ENCODE measurements at places on chromosomes 12 and 14.

- no peak for DNase-seq
Observed at GRCh38 chr12:104056419-104056972, 6.5 kb upstream of the GLT8D2 start.

GRCh38 chr12:87779016-87779415 is 250.2 kb downstream of the C12orf50 start:
- no peak for DNase-seq

DNA sequence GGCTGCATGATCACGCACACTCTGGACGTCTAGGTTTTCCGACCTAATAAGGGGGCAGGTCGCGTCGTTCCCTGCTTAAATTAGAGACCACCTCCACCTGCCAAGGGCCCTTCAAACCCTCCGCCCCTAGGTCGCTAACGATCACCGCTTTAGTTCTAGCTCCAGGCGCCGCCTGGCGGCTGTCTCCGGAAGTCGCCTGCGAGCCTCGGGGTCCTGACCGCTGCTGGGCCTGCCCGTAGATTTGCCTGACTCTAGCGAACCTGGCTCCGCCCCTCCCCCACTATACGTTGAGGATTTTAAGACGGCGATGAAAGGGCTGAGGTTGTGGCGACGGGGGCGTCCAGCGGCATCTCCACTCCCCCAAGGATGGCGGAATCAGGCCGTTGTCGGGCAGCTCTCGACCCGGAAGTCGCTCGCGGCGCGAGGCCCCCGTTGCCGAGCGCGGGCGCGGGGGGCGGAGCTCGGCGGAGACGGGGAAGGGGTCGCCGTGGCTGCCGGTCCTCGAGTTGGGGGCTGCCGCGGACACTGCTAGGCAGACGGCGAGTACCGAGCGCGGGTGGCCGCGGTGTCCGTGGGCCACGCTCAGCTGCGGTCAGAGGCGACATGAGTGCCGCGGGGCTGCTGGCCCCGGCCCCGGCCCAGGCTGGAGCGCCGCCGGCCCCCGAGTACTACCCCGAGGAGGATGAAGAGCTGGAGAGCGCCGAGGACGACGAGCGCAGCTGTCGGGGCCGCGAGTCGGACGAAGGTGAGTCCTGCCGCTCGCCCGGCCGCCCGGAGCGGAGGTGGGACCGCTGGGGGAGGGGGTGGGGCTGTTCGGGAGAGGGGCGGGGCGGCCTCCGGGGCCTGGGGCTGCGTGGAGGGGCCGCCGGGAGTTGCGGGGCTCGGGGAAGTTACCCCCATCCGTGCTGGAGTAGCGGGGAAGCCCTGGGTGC is at the start of gene SUDS3:
Gene SUDS3 (plus strand): TSS at position 467 of the 932 bp plus-strand sequence. CDS start 137 bp downstream, at position 604.
- no peak for DNase-seq

- no peak for DNase-seq
Observed at GRCh38 chr14:23060536-23061260, 3.4 kb upstream of the CDH24 start.

DNA sequence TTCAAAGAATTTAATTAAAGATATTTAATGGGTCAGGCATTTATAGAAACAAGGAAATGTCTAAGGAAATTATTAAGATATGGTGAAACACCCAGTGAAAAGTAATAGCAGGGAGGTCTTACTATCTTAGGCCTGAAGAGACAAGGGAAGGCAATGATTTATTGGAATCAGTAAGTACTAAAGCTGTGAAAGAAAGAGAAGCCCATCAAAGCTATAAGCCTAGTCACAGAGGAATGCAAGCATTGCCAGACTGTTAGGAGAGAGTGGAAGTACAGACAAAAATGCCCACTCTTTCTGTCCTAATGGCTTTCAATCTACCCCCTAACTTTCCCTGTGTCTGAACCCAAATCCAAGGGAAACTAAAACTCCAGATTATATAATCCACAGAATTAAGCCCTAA is 69.2 kb upstream of the PIK3C2G start:
- no peak for DNase-seq

- DNase-seq: peak; percentile 94
Observed at GRCh38 chr14:102304611-102305506, at the start of gene MOK. MOK (minus strand) TSS chr14:102305164; CDS start chr14:102304968, 196 bp downstream.

DNA sequence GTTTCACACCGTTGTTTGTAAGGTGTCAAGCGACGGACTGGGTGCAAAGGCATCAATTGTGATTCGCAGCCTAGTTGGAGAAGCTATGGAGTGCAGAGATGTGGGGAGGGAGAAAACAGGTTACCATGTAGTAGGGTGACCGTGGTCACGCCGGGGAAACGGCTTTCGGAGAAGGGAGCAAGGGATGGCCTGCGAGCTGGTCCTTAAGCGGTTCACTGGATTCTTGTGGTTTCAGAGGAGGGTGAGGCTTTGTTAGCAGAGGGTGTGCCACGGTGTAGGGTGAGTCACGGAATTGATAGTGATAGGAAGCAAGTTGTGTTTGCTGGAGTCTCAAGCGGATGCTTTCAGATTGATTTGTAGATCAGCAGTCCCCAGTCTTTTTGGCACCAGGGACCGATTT is 2.3 kb downstream of the PIWIL1 start:
- DNase-seq: no peak

GRCh38 chr14:101912841-101913240 is 51.5 kb upstream of the DYNC1H1 start:
- DNase-seq: no peak

DNA sequence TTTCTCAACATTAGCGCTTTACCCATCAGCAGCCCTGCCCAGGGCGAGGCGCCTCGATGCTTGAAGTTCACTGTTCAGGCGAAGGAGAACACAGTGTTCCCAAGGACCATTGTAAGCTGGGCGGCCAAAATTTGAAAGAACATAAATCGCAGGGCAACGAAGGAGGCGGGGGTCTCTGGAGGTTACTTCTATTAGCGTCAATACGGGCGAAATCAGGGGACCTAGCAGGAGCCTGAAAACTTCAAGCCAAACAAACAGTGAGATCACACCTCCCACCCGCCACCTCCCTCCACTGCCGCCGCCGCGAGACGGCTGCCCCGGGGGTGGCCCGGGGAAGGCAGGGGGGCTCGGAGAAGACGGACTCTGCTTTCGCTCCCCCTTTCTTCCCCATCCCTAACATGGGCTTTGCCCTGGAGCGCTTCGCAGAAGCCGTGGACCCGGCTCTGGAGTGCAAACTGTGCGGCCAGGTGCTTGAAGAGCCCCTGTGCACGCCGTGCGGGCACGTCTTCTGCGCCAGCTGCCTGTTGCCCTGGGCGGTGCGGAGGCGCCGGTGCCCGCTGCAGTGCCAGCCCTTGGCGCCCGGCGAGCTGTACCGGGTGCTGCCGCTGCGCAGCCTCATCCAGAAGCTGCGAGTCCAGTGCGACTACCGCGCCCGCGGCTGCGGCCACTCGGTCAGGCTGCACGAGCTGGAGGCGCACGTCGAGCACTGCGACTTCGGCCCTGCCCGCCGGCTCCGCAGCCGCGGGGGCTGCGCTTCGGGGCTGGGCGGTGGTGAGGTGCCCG is at the start of gene PDZRN4:
Gene PDZRN4 (plus strand): TSS at position 263 of the 783 bp plus-strand sequence.
- DNase-seq: no peak

DNA sequence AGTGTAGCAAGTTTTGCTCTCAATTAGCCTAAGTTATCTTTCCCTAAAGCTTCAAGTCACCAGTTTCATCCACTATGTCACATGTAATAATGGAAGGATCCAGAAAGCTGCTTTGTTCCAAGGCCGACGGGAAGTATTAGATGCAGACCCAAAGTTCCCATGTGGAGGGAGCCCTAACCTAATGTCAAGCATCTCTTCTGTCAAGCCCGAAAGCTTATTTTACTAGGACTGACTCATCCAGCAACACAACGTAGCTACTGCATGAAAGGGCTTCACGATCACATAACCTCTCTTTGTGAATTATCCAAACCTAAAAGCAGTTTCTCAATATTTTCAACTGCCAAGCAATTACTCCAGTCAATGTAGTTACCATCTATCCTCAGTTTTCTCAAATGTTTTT is 133.4 kb downstream of the SLC6A15 start:
- no peak for DNase-seq

DNA sequence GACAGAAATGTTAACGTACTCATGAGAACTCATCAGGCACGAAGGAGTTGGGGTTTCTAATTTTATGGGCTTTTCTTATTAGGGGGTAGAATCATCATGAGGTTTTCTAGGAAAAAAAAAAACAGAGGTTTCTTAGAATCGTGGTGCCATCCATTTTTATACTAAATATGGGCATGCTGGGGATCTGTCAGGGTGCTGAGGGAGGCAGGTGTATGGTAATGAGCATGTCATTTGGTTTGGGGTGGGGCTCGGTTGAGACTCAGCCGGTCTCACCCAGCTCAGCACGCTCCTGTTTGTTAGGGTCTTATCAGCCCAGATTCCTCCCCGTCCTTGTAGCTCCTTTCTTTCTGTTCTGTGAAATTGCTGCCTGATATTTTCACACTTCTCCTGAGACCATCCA is 98.2 kb downstream of the DICER1 start:
- DNase-seq: no peak

DNA sequence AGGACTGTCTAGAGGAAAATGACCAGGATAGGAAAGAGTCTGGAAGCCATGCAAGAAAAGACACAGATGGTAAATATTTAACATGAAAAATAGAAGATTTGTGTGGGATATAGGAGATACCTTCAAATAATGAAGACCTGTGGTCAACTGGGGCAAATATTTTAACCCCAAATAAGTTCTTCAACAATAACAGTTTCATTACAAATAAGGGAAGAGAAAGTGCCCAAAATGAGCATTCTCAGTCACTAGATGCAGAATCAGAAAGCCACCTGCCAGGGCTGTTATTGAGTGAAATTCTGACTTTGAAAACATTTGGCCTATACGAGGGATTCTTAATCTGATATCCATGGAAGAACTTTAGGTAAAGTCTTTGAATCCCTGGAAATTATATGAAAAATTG is 231.2 kb upstream of the PLEKHG7 start:
- DNase-seq: no peak

DNA sequence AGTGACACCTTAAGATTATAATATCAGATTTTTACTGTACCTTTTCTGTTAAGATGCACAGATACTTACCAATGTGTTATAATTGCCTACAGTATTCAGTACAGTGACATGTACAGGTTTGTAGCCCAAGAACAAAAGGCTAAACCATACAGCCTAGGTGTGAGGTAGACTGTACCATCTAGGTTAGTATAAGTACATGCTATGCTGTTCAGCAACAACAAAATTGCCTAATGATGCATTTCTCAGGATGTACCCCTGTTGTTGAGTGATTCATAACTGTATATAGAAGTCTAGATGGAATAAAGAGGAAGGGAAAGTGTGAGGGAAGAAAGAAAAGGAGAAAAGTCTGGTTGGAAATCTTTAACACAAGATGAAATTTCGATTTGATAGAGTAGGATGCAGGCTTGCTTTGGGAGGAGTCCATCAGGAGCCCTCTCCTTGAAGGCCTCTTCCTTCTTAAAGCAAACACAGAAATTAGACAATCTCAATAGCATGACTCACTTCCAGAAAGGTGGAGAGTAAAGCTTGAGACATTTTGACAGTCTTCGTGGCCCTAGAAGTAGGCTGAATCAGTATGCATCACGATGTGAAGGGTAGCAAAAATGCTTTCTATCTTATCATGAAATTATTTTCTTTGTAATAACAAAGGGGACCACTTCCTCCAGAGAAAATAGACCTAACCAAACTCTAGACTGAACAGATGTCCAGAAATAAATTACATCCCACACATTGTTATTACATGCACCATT is 191.5 kb downstream of the SYT1 start:
- DNase-seq: peak; percentile 22

DNA sequence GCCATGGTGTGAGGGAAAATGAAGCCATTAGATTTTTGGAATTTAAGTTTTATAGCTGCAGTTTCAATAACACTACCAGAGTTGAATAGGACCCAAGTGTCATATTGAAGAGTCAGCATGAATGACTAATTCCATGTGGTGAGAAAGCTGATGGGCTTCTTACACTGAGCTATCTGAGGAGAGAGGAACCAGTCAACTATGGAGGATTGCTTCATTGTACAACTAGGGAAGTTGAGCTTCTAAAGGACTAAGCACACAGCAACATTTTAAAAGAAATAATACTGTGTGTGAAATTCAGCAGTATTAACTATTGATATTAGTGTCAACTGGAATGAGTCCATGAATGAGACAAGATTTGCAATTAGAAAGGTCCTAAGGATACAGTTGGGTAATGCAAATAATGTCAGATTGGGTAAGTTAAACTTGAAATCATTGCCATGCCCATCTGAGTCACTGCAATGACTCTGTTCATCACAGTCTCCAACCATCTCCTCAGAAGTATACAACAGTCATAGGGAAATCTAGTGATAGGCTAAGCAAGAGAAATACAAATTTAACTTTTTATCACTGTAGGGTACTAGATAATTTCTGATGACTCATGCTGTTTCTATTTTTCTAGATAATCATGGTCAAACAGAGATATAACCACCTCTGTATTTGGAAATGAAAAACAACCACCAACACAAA is 394.2 kb downstream of the FSCB start:
- no peak for DNase-seq

DNA sequence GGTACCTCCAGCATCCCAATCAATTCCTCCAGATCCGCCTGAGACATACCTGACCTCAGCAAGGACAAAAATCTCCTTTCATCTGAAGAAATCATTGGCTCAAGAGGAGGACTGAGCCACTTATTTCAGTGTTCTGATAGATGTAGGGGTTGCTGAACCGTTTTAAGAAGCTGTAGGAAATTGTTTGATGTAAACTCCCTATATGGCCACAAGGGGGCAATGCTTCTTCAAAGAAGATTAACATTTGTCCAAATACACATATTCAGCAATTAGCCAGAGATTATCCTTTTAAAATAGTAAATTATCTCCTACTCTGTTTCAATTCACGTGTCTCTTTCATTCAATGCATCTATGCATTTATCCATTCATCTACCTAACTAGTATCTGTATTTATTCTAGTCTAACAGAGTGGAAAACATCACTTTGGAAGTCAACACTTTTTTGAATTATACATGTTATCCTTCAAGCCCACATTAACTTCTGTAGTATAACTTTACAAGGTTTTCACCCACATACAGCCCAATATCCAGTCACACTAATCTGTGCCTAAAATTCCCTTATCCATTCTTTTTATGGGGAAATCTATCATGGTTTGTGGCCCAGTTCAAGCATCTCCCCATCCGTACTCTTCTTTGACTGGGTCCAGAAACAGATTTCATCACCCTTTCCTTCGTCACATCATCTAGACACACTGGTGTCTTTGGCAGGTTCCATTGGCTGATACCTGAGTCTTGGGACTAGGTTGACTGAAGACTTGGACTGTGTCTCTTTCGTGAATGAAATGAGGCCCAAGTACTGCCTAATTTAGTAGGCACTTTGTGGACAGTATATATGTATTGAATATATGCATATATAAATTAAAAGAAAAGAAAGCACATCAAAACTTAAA is 411.0 kb upstream of the OR4E1 start:
- DNase-seq: no peak

- no peak for DNase-seq
Observed at GRCh38 chr12:12319451-12320183, 30.4 kb downstream of the MANSC1 start.

DNA sequence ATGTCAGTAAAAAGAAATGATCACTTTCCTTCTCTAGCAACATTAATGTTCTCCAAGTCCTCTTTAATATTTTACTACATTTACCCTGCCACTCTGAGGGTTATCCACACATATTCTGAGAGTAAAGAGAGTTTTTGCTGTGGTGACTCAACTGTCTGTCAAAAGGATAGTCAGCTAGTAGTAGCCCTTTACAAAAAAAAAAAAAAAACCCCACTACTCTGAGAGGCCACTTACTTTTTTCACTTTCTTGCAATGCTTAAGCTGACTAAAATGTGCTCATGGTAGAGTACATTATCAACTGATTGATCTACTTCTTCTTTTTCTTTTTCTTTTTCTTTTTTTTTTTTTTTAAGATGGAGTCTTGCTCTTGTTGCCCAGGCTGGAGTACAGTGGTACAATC is 27.6 kb upstream of the PPM1A start:
- no peak for DNase-seq
